ENCODE measurements at places on chromosomes 11 and 22. TPM values are rescaled to one million over a fixed set of nuclear protein-coding genes. Genes with fewer than 3 reads are reported as not detected.

DNA sequence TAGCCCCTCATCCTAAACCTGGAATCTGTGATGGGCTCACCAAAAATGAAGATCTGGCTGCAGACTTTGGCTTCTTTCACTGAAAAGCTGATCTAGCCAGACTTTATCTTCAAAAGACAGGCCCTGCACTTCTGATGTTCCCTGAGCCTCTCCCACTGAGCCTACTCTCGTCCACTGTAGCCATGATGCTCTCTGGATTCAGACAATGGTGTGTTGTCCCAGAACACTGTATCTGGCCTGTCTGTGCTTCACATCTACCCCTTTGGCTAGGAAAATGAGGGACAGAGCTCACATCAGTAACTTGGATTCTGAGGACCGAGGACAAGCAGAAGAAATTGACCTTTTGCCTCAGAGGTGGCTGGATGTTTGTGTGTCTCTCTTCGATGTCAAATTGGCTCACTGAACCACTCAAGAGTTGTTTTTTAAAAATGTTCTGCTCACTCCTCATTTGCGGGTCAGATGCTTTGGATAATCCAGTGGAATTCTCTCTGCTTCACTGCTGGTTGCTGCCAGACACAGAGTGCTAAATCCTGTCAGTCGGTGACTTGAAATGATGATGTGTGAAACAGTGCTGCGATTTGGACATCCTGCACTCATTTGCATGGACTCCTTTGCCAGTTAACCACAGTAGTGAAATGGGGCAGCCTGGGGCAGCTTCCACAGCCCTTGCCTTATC, 67.5 kb downstream of the ARFGAP2 start:
- DNase-seq: no peak

GRCh38 chr22:39236321-39237317, 8.2 kb downstream of the PDGFB start:
- DNase-seq: no peak

The MS4A1 gene
- total RNA-seq: 532 TPM

The SHISA8 gene
- total RNA-seq: 0.51 TPM

The TUB gene
- total RNA-seq: 2.2 TPM

- DNase-seq: peak; percentile 51
Measured at GRCh38 chr11:73229321-73229895, 11.3 kb downstream of the P2RY2 start.

Data from spleen (tissue), 13 donors.